CD4-positive, alpha-beta T cell treated with Interleukin-10 for 1 hour (primary cell): ENCODE measurements at places on chromosomes 3 and 15.

- no peak for DNase-seq
Observed at GRCh38 chr3:14452740-14453710, 50.6 kb downstream of the SLC6A6 start.

DNA sequence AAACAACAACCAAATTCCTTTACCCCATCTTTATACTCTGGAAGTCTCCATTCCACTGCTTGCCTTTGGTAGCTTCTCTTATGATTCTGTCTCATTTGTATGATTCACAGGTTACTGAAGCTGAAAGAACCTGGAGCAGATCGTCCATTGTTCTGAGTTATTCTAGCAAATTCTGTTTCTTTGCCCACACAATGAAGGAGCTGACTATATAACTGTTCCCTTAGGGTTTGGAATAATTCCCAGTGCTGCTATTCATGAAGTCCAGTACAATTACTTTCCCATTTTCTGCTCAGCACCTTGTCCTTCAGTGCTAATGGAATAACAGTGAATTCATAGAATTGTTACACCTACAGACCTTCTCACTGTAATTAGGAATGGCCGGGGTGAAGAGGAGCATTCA is 167.8 kb downstream of the CHST2 start:
- no peak for DNase-seq

DNA sequence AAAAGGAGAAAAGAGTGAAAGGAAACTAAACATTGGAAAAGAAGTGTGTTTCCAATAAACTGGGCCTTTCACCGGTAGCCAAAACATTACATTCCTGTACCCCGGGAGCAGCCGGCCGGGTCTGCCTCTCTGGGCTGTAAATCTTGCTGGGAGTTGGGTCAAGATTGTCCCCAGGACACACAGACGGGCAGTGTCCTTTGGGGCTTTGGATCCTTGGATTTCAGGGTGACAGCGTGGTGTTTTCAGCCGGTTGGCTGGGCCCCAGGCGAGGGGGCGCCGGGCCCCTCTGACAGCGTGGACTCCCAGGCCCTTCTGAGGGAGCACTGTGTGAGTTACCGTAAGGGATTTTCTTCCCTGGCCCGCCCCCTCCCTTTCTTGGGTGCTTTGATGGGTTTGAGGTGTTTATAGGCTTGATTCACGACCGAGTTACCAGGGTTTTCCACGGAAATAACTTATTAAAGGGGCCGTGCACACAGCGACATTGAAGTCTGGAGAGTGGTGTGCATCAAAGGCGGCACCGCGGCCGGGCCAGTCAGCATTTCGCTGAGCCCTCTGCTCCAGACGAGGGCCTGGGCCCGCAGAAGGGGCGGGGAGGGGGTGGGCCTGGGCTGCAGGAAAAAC is 27.4 kb downstream of the SMAD6 start:
- DNase-seq, result no peak

DNA sequence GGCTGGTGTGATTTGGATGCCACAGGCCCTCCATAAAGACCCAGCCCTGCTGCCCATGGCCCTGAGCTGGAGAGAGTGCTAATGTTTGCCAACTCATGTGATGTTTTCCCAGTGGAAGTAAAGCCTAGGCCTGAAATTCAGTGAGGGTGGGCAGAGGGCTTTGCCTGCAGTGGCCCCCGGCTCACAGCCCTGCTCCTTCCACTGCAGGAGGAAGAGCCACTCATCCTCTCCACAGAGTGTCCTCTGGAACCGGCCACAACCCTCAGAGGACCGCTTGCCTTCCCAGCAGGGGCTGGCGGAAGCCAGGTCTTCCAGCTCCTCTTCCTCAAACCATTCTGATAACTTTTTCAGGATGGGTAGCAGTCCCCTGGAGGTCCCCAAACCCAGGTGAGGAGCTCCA is 13.9 kb upstream of the CPNE9 start:
- no peak for DNase-seq

DNA sequence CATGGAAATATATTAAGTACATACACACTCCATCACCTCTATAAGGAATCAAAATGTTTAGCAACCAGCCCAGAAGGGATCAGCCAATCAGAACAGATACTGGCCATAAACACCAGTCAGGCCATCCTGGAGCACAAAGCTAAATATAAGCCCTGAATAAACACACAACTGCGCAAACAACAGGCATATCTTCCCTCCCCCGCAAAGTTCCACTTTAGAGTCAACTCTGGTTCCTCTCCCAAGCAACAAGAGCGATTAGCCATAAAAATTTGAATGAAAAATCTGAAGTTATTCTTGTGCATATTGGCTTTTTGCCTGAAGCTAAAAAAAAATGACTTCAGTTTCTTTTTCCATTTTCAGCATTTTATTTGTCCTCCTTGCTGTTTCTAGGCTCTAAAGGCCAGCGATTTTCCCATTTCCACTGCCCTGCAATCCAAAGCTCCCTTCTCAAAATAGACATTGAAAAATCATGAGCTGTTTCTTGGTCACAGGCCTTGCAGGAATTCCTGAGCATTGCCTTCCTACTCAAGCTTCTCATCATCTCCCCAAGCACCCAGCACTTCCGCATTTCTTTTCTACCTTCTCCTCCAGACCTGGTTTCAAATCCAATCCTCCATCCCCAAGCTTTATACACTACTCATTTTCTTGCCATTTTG is 247.9 kb downstream of the ZMAT3 start:
- DNase-seq, result no peak

DNA sequence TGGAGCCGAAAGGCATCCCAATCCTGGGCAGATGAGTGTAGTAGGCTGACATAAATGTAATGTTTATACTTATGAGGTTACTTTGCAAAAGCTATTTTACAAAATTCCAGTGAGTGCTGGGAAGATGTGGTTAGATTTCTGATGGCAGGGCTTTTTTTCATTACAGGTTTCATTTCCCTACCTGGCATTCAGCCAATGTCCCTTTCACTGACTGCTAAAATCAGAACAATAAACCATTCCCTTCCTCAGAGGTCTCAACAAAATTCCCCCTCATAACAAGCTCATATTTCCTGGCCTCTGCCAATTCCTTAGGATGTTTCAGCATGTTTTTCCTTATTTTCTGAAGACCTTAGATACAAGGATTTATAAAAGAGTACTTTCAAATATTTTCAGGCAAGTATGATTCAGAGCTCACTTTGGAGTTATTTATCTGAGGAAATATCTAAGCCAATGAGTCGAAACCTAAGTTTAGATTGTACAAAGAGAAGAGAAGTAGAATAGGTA is 40.9 kb upstream of the CCDC80 start:
- no peak for DNase-seq

GRCh38 chr3:175150812-175151401 is 291.8 kb downstream of the NAALADL2 start:
- DNase-seq, result no peak

- no peak for DNase-seq
Observed at GRCh38 chr3:116280130-116280740, 165.1 kb downstream of the LSAMP start.

GRCh38 chr15:64503640-64504039 is 43.3 kb downstream of the ZNF609 start:
- DNase-seq, result peak; percentile 28

DNA sequence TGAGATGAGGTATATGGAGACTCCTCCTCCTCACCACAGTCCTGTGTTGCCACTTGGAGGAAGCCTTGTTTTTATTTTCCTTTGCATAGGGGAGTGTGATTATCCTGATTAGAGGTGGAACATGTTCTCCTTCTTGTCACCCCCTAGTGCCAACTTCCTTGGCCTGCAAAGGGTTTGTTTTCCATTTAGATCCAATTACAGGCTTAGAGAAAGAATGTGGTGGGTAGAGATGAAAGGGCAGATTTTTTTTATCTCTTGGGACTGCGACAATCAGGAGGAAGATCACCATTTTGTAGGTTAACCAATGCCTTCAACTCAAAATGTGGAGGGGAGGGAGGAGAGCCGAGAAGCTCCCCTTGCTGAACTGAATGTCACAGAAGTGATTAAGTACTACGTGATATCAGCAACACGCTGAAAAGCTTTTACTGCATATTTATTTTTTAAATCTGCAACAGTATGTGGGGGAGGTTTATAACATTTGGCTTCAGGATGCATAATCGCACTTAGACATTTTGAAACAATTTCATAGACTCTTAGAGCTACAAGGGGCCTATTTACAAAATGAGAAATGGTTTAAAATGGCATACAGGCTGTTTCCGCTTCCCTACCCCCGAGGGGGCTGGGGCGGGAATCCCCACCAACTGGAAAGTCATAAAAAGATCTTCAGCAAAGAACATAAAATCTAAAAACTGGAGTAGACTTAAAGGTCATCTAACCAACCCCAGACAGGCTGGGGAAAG is 2.4 kb downstream of the LMCD1 start:
- DNase-seq, result no peak

GRCh38 chr3:177353140-177353539 is 155.9 kb upstream of the TBL1XR1 start:
- no peak for DNase-seq

- DNase-seq, result no peak
Observed at GRCh38 chr3:162398554-162398953, 901.9 kb downstream of the OTOL1 start.

GRCh38 chr15:61762676-61763075 is 297.6 kb downstream of the VPS13C start:
- no peak for DNase-seq

- DNase-seq, result no peak
Observed at GRCh38 chr3:127412578-127413317, 124.9 kb upstream of the PRR20G start.

- no peak for DNase-seq
Observed at GRCh38 chr3:67497746-67498145, 156.7 kb downstream of the SUCLG2 start.

GRCh38 chr3:52086976-52087663 is 30.7 kb upstream of the DUSP7 start:
- no peak for DNase-seq

- no peak for DNase-seq
Observed at GRCh38 chr3:98797905-98798304, 34.8 kb downstream of the ST3GAL6 start.

DNA sequence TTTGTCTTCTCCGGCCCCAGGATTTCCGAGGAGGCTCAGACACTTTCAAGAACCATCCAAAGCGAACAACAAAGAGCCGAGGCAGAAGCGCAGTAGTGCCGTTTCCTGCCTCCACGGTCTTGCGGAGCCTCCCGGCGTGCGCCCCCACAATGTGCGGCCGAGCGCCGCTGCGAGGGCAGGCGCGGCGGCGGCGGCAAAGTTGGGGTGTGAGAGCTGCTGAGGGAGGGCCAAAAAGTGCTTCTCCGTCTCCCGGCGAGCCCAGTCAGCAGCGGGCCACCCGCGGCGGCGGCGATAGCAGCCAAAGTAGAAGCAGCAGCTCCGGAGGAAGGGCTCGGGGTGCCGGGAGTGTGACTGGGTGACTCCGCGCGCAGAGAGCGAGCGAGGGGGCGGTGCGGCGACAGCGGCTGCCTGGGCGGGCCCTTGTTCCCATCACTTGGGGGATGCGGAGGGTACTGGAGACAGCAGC is 749.1 kb downstream of the ROBO1 start:
- no peak for DNase-seq

DNA sequence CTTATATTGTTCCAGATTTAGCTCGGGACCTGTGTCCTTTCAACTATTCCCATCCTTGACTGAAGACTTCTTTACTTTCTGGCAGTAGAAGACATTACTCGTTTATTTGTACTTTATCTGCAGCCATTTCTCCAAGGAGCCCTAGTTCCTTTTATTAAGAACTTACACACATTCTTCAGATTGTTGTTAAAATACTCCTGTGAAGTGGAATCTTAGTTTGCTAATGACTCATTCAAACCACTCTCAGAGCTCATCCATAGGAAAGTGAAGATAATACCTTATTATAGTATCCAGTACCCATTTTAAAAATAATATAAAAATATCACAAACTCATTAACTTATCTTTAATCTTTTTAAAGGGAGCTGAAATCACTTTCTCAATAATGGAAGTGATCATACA is 63.5 kb downstream of the C3orf70 start:
- no peak for DNase-seq

- no peak for DNase-seq
Observed at GRCh38 chr15:38826880-38827279, 262.3 kb upstream of the RASGRP1 start.

DNA sequence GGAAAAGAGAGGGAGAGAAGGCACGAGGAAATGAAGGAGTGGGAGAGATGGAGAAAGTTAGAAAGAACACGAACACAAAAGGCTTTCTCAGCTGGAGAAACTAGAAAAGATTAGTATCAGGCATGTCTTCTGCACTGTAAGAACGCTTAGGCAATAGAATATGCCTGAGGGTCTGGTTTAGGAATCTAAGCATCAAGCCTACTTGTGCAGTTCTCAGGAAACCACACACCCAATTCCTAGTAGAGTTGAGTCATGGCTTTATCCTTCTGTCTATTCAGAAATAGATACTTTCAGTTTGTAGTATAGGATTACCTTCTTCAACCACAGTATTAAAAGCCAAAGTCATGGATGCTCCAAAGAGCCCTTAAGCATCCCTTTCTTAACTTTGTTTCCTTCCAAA is 969.4 kb downstream of the NTRK3 start:
- DNase-seq, result no peak

GRCh38 chr3:21390856-21391255 is 360.2 kb downstream of the ZNF385D start:
- DNase-seq, result no peak

DNA sequence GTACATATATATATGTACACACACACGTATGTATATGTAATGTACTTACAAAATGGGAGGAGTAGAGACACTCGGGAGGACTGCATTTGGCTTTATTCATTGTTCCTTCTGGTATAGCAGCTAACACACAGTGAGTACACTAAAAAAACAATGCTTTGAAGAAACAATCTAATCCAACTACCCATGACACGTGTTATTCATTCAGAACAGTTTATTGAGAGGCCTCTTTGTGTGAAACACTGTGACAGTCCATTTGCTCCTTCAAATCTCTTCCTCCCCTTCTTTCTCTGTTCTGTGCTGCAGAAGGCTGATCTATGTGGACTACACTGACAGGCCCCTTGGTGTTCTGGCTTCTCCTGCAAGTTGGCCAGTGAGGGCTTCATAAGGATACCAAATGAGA is 1075.9 kb upstream of the CFAP20DC start:
- DNase-seq, result no peak

DNA sequence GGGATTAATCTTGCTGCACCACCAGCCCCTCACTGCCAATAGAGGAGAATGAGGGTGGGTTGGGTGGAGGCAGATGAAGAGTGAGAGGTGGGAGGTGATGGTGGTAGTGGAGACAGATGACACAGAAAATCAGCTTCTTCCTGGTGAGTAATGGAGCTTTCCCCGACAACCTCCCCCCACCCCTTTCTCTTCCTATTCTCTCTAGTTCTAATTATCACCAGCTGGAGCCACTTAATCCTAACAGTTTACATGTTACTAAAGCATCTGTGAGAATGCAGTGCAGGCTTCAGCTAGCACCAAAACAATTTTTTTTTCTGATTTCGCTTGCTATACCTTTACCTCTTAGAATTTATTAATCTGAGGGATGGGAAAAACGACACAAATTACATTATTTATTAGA is 116.1 kb upstream of the DNAJC19 start:
- DNase-seq, result no peak

DNA sequence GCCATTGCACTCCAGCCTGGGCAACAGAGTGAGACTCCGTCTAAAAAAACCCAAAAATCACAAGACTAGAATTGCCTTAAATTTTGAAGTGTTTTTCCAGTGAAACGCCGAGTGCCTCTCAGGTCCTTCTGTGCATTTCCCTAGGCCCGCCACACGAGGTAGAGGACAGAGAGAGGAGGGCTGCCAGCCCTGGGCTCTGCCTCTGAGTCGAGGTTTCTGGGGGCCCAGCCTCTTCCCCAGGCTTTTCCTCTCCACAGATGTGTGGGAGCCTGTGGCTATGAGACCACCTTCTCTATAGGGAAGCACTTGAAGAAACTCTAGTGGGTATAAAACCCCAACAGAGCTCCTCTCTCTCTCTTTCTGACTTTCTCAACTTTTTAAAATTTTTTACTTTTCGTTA is 10.9 kb upstream of the EHD4 start:
- no peak for DNase-seq

- DNase-seq, result peak; percentile 28
Observed at GRCh38 chr15:39919748-39920509, at the start of gene GPR176. TSS of gene GPR176 (minus strand) at chr15:39920266. CDS start at chr15:39920026, 240 bp downstream.
